ENCODE measurements at places on chromosomes 5 and 9.

DNA sequence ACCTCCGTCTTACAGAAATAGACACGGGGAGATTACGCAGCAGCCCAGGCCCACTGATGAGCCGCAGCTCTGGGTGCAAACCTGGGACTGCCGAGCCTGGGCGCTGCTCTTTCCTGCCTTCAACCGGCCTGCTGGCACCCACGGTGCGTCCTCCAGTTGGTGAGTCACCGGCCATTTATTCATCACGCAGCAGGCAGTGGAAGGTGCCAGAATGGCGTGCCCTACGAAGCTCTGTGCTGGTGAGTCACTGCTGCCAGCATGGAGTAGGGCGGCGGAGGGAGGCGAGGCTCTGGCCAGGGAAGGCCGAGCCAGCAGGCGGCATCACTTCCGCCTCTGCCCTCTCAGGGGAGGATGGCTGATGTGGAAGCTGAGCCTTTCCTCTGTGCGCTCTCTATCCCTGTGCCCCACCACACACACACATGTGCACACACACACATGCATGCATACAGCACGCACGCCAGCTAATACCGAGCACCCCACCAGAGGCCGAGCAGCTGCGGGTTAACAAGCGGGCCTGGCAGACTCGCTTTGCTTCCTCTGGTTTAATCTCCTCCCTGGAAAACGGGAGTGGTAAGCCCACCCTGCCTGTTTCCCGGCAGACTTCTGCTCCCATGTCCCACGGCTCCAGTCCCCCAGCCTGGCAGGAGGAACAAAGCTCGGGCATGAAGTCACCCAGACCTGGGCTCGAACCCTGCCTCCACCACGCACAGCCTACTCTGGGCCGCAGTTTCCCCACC lies 39.2 kb downstream of the OLFM1 start:
- DNase-seq: no peak

DNA sequence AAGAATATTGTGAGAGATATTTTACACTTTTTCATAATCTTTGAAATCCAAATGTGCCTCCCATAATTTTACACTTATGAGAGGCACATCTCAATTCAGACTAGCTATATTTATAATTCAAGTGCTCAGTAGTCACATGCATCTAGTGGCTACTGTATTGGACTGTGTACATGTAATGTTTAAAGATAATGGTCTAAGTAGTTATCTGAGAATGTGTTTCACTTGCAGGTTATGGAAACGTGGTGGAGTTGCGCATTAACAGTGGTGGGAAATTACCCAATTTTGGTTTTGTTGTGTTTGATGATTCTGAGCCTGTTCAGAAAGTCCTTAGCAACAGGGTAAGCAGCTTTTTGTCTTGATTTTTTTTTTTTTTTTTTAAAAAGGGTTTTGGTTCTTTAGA lies 28.8 kb downstream of the G3BP1 start:
- no peak for DNase-seq

DNA sequence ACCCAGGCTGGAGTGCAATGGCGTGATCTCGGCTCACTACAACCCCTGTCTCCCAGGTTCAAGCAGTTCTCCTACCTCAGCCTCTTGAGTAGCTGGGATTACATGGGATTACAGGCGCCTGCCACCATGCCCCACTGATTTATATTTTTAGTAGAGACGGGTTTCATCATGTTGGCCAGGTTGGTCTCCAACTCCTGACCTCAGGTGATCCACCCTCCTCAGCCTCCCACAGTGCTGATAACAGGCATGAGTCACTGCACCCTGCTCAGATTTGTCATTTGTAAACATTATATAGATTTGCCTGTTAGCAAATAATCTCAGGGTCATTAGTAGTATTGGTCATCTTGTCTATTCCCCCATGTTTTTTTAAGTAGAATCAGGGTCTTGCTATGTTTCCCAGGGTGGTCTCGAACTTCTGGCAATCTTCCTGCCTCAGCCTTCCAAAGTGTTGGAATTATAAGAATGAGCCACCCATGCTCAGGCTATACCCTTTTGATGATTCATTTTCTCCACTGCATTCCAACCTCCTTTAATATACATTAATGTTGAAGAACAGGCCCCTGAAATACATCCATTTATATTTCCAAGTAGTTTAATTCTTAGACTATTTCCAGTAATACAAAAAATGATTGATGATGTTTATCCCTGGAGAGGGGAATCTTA lies 17.3 kb downstream of the CENPH start:
- no peak for DNase-seq

- DNase-seq: no peak
These were observed 46.7 kb upstream of the TBC1D9B start for GRCh38 chr5:179954434-179954833.

DNA sequence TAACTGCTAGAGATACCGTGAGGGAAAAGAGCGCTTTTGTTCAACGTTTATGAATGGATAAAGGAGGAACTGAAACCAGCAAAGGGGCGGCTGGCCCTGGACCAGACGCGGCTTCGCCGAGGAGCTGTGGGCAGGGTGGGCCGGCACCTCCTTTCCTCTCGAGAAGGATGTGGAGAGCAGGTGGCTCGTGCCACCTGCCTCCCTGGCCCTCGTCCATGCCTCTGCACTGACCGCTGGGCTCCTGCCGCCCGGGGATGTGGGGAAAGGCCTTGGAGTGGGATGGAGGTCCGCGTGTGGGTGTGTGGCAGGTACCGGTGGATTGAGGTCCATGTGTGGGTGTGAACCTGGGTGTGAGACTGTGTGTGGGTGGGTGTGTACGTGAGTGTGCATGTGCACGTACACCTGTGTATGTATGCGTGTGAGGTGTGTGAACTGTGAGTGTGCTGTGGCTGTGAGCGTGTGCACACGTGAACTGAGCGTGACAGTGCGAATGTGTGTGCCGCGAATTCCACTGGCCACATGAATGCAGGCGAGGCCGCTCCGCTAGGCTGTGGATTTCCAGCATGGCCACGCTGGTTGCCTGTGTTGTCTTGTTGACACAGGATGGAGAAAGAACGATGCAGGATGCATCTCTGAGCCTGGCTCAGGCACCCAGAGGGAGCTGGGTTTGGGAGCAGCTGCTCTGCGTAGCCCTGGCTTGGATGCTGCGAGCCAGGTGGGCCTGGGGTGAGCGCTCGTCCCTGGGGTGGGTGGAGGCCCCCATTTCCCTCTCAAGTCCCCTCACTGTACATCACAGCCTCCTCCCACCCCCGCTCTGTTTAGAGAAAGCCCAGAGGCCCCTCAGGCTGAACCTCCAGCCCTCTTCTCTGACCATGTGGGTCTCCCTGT lies 4.4 kb upstream of the CEP72 start:
- no peak for DNase-seq

GRCh38 chr9:14215614-14216013 lies 98.3 kb downstream of the NFIB start:
- DNase-seq: no peak

DNA sequence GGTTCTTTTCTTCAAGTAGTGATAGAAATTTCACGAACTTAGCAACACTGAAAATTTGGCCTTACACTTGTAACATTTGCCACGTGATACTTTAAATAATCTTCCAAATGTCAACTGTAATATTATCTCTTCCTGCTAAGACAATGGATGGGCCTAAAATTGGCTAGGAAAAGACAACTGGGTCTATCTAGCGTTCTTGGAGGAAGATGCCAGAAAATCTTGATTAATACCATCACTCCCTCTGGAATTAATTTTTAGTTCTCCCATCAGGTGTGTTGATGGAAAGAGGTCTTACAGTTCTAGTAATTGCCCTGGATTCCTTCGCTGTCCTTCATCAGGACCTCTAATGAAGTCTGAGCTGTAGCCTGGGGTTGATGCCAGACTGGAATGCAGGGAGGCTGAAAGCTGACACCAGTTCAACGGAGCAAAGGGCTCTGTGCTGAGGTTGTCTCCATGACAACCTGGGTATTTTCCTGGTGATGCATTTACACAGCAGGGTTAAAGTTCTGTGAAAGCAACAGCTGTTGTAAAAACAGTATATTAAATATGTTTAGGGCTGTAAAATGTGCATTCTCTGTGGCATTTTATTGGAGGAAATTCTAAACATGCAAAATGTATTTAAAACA lies 92.3 kb downstream of the GAS1 start:
- DNase-seq: no peak

DNA sequence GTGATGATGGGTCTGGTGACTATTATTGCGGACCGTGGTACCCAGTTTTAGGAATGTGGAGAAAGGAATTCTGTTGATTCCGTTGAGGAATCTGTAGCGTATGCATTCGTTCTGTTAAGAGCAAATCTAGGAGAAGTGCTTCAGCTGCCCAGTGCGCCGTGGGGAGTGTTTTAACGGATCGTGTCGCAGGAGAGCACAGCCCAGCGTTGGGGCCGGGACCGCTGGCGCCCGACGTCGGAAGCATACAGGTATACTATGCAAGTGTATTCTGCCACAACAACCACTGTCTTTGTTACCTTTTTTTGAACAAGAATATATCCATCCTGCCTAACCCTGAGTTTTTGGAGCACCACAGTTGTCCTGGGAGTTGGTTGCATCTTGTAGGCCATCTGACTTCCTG lies 42.7 kb downstream of the TENT4A start:
- DNase-seq: no peak

DNA sequence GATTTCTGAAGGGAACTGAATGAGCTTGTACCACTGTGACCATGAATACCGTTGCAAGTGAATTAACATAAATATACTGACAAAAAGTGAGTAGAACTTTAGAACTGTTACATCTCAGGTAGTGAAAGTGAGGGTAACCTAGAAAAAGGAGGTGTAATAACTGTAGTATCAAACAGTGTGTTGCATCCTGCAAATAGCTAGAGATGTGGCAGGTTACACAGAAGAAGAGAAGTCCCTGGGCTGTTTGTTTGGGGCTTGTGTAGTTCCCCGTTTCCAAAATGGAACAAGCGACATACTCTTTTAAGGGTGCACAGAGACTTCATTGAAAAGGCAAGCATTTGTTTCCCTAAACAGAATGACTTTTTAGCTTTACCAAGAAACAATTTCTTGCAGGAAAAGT lies 214.8 kb downstream of the NR3C1 start:
- no peak for DNase-seq

- no peak for DNase-seq
These were observed 1.8 kb upstream of the RNF44 start for GRCh38 chr5:176538989-176539384.

DNA sequence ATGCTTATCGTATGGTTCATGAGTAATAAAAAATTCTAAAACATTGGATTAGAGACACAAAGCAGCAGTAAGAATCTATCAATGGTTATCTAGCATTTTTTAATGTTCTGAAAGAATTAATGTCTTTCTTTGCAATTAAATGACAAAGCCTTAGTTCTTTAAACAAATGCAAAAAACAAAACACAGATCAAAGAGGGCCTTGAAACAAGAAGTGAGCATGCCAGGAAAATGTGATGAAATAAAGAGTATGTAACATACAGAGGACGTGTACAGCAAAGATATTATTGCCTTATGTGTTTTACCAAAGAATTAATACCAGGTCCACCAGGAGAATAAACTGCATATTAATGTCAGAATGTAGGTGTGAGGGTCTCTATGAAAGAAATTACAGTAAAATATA lies 812.3 kb upstream of the GRAMD2B start:
- DNase-seq: no peak

DNA sequence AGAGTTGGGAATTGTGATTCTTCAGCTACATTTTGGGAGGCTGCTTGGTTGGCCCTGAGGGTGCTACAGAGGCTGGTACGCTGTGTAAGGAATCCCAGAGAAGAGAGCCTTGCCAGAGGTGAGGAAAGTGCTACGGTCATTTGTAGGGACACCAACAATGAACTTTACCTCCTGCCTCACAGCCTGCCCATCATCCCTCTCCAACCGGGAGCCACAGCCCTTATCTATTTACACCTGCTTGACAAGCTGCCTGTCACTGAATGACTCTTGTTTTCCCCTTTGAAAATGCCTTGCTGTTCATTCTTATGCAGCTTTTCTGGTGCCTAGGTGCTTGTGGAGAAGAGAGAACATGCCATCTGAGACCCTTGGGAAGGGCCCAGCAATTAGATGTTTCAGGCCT lies 110.8 kb downstream of the PCSK1 start:
- DNase-seq: no peak

GRCh38 chr9:6467006-6467625 lies 54.1 kb downstream of the UHRF2 start:
- DNase-seq: no peak

GRCh38 chr9:33992632-33993031 lies 56.1 kb downstream of the UBAP2 start:
- DNase-seq: no peak

DNA sequence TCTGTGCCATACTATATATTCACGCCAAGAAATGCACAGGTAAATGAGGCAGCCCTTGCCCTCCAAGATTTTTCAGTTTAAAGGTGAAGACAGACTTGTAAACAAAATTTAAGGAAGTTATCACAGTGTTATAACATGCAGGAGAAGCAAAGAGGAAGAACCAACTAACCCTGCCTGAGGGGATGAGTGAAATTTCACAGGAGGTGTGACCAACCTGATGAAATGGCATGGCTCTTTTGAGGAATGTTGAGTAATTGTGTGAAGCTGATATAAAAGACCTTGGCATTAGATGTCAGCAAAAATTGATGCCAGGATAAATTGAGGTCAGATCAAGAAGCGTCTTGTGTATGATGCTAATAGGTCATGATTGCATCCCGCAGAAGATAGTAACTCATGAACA lies 86.5 kb downstream of the HCN1 start:
- no peak for DNase-seq

DNA sequence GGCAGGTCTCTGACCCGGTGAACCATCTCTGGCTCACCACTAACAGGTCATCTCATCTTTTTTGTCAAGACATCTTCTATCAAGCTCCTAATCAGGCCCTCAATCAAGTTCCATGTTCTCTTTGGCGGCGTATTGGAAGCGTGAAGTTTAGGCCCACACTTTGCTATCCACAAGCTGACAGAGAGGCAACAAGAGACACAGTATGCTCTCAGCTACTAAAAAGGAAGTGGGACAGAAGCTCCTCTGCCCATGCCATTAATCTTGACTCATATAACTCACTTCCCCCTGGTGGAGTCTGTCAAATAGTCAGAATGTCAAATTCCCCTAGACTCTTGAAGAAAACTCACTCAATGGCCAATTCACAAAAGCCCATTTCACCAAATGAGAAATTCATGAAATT lies 77.6 kb upstream of the TMC1 start:
- DNase-seq: no peak

DNA sequence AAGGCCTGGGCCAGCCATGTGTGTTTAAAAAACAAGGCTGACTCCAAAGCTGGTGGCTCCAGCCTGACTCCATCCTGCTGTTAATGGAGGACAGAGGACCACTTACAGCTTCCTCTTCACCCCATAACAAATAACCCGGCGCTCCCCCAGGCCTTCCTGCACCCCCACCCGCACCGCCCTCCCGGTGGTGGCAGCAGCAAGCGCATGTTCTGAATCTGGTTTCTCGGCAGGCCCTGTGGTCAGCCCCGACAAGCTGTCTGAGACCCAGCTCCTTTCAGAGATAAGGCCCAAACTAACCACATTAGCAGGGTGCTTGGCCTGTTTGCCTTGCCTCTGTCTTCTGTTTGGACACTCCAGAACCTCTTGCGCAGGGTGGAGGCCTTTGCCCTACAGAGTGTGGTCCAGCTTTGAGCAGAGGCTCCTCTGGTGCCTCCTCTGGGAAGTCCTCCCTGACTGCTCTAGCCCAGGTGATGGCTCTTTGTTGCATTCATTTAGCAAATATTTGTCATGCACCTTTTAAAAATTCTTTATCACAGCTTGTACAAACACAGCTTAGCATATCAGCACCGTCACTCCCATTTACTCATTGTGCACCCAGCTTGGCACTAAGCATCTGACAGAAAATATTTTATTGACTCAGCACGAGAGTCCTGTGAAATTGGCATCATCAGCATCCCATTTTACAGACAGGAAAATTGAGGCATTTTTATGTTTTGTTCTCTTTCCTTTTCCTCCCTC lies 78.4 kb downstream of the NDFIP1 start:
- DNase-seq: no peak

- no peak for DNase-seq
These were observed 321.7 kb downstream of the NDUFS4 start for GRCh38 chr5:53882006-53882675.

GRCh38 chr5:757931-758697 lies 26.4 kb downstream of the ZDHHC11B start:
- peak; percentile 18 for DNase-seq
